Epithelial cell of prostate (primary cell): ENCODE measurements at places on chromosomes 6 and 20.

GRCh38 chr6:8707956-8708772, 272.8 kb upstream of the SLC35B3 start:
- peak; percentile 12 for DNase-seq

DNA sequence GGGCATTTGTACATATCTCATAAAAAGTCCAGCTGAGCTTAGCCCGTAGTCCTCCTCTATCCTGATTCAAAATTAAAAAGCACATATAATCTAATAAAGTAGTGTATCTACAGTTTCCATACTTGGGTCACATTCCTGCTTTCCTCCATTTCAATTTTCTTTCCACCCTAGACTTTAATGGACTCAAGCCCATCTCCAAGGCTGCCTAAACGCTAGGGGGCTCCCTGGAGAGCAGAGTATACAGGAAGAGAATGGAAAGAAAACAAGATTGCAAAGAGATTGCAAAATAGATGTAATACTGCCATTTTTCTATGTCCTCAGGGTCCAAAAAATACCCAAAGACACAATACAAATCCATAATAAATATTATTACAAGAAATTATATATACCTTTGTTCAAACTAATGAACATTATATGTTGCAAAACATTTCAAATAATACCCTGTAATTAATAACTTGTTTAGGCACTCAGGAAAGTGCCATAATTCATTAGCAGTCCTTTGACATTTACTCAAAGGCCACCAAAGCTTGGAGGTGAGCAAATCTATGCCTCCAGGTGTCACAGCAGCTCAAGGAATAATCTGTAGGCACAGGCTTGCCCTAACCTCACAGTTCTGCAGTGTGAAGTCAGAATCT, 2.4 kb upstream of the MCM3 start:
- no peak for DNase-seq

GRCh38 chr6:150547502-150548222, 52.0 kb upstream of the PLEKHG1 start:
- no peak for DNase-seq

DNA sequence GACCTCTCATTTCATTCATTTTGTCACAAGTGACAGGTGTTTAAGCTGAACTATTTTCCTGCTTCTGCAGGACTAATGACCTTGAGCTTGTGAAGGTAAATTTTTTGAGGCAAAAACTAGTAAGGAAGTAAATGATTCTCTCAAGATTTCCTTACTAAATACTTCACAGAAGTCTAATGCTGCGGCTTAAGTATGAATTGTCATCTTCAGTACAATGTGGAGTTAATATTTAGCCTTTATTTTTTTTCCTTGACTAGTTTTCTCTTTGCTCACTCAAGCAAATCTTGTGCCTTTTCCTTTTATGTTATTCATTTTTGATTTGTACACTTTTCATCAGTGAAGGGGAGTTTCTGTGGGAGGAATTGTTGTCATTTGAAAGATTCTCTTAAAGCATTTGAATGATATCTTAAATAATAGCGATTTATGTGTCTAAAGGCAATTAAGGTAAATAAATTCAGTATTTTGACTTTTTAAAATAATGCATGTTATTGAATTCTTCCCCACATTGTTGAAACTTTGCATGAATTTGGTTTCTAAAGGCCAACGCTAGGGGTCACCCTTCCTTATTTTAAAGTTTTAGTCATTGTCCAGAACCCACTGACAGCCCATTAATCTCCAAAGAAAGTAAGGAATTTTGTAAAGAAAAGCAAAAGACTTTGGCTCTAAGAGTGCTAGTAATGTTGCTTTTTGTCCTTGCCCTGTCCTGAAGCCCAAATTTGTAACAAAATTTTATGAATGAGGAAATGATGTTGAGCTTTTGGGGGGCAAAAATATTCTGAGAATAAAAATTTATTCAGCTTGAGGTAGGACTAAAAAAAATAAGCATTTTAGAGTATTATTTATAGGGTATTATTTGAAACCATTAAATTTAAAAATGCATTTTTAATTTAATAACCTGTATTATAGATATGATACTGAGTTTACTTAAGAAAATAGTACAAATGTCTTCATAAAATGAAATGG, 157.4 kb upstream of the LAMA2 start:
- no peak for DNase-seq

GRCh38 chr6:169397684-169398083, 144.0 kb upstream of the THBS2 start:
- no peak for DNase-seq

GRCh38 chr6:445571-446417, 54.2 kb downstream of the IRF4 start:
- DNase-seq, result no peak

DNA sequence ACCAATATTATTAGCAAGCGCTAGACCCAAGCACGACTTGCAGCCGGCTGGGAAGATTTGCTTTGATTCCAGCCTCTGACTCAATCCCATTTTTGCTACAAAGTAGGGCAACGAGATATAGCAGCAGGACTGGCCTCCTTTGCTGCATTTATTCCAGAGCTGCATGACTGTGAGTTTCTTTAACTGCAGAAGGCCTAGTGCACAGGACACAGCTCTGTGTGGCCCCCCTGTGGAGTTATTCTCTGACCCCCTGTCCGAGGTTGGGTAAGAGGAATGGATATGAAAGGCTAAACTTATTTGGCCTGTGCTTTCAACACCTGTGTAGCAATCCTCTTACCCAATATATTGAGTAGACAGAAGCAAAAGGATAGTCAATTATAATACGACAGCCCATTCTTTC, 133.3 kb upstream of the SPTLC3 start:
- DNase-seq, result no peak

GRCh38 chr6:28941684-28942448, 18.1 kb upstream of the TRIM27 start:
- no peak for DNase-seq

- no peak for DNase-seq
Measured at GRCh38 chr6:149840345-149841075, 23.6 kb downstream of the LRP11 start.

- no peak for DNase-seq
Measured at GRCh38 chr20:46108435-46108841, 9.7 kb upstream of the CD40 start.

GRCh38 chr6:88908598-88909548, 54.5 kb downstream of the RNGTT start:
- no peak for DNase-seq

GRCh38 chr6:69729870-69730449, 66.8 kb downstream of the LMBRD1 start:
- no peak for DNase-seq
